ENCODE measurements at places on chromosomes 2 and 18.

DNA sequence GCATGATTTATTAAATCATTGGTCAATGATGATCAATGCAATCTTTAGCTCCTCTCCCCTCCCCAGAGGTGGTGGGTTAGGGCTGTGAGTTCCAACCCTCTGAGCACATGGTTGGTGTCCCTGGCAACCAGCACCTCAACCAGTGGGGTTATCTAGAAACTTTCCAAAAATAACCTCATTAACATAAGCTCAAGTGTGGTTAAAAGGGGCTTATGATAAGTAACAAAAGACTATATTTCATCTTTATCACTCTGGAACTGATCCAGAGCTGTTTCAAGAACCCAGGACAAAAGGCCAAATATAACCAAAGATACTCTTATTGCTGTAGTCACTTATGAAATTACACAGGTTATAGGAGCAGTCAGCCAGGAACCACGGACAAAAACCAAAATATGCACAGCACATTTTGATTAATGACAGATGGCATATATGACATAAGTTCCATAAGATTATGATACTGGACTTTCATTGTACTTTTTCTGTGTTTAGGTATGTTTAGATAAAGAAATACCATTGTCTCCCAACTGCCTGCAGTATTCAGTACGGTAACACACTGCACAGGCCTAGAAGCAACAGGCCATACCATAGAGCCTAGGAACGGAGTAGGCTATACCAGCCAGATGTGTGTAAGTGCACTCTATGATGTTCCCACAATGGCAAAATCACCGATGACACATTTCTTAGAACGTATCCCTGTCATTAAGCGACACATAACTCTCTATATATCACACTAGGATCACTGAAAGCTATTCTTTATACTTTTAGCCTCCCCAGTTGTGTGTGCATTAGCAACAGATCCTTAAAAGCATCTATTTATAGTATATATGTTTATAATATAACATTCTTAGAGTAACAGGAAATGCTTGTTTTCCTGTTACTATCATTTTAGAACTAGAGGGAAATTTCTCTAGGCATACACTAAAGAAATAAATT lies 31.9 kb downstream of the KIDINS220 start:
- no peak for DNase-seq

GRCh38 chr2:35204323-35204722 lies 1151.3 kb upstream of the CRIM1 start:
- DNase-seq, result no peak

DNA sequence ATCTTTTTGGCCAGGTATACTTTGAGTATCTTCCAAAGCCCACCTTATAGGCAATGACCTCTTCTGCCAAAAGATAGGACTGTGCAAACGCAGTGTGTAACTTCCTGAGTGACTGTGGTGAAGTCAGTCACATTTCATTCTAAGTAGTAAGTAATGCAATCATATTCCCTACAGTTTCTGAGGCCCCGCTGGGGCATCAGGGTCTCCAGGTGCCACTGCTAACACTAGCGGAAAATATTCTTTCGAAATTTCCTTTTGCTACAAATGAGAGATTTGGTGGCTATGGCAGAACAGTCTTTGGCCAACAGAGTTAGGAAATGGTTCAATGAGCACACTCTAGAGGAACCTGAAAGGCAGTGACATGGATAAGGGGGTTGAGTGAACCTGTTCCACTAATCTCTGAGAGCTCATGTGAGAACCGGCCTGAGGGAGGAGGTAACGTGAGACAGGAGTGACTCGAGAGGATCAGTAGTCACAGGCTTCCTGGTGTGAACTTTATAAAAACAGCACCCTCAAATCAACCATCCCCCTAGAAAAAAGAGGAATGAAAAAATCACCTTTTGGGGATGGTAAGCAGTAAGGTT lies 102.6 kb upstream of the LPIN2 start:
- DNase-seq, result no peak

- DNase-seq, result no peak
These were observed 517.2 kb downstream of the NR4A2 start for GRCh38 chr2:155815275-155815674.

GRCh38 chr2:226837787-226838603 lies 2.1 kb downstream of the RHBDD1 start:
- DNase-seq, result no peak

GRCh38 chr2:229492034-229492433 lies 220.9 kb upstream of the PID1 start:
- no peak for DNase-seq

DNA sequence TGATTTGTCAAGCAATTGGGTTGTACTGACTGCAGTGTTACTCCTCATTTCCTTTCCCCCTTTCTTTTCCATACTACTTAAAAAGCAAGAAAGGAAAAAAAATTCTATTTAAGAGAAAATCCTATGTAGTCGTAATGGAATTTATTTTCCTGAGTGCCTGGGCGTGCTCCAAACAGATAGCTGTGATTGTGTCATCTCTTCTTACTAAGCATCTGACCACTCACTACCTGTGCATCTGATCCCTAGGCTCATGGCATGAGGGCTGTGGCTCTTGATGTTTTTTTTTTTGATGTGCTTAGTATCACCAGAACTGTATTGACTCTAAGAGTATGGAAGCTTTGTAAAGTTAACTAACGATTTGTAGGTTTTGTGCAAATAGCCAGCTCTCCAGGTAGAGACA lies 19.0 kb downstream of the CRIM1 start:
- no peak for DNase-seq

DNA sequence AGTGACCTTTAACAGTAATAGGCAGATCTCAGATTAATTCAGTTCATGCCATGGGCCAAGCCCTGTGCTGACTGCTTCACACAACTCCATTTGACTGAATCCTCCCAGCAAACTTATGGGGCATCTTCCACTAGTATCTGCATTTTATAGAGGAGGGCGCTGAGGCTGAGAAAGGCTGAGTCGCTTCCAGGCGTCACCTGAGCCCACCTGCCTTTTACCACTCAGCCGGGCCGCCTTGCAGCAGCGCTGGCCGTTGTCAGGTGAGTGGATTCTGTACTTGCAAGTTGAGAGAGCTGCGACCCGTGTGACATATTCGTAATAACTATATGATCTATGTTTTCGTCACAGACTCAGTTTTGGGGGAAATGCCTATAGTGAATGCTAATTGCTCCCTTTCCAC lies 59.3 kb upstream of the B3GNT7 start:
- DNase-seq, result no peak

- DNase-seq, result no peak
These were observed at the start of gene GPR55 for GRCh38 chr2:230924470-230925341. Gene GPR55 (minus strand): TSS chr2:230925242. CDS start chr2:230910962, 14,280 bp downstream.

- DNase-seq, result no peak
These were observed 66.1 kb upstream of the SMAD7 start for GRCh38 chr18:49016648-49017539.

GRCh38 chr2:102983786-102984185 lies 222.0 kb downstream of the TMEM182 start:
- no peak for DNase-seq
